ENCODE measurements at places on chromosomes 6 and 20. TPM values are rescaled to one million over a fixed set of nuclear protein-coding genes. Genes with fewer than 3 reads are reported as not detected.
A peak's percentile ranks its signal among the peaks of the same experiment; 100 is the strongest.

GRCh38 chr6:48087448-48087847 is 23.5 kb downstream of the PTCHD4 start:
- no peak for DNase-seq

DNA sequence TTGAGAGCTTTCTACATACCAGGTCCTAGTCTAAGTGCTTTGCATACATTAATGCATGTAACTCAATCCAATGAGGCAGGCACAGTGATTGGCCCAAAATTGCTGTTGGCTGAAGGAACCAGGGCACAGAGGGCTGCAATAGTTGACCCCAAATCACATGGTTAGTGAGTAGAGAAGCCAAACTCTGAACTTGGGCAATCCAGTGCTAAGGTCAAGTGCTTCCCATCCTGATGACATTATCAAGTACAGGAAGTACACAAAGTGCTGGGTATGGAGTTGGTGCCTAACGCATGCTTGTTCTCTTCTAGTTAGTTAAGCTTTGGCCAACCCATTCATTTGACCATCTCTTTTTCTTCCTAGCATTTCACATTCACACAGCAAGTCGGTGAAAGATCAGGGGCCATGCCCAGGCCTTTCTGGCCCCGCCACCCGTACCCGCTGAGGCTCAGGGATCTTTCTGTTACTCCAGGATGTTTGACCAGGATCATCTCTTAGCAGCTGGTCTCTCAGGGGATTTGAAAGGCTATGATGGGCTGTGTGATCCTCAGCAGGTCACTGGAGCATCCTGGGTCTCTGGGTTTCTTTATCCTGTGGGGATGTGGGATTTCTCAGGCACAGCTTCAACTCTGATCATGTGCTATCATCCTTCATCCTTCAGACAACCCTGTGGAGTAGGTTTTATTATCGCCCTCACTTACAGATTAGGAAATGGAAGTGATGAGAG is 7.0 kb downstream of the KCNB1 start:
- no peak for DNase-seq

- no peak for DNase-seq
These were observed 64.9 kb upstream of the RREB1 start for GRCh38 chr6:7042654-7043545.

DNA sequence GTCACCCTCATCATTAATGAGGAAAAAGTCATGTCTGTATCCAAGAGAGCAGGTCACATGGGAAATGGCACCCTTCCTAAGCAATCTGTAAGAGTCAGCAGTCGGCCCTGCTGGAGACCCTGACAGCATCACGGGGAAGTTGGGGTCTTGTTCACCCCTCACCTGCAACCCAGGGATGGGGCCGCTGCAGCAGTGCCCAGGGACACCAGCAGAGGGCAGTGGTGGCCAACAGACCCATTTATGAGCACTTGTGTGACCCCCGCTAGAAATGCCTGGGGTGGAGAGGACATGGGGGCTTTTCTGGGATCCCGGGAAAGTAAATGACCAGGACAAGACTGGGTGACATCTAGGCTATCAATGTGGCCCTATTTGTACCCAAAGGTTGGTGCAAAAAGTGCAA is 35.9 kb downstream of the ANKRD60 start:
- no peak for DNase-seq

DNA sequence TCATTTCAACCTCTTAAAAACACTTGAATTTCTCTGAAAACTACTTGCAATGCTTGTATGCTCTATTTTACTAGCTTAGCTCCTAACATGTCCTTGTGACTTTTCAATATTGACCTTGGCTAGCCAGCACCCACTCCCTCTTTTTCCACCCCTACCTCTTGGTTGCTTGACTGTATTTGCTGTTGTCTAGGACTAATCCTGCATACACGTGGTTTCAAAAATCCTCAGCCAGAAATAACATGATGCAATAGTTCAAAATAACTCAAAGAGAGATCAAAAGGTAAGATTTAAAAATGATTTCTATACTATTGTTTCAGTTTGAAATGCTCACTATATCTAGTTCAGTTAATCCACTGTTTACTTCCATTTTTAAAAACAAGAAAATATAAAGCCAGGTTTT is 102.3 kb upstream of the TBX18 start:
- no peak for DNase-seq

- DNase-seq, result peak; percentile 47
These were observed 6.3 kb downstream of the ZMYND8 start for GRCh38 chr20:47350181-47350550.

Gene FAM184A
- 1.4 TPM for total RNA-seq

Gene CRISP1
- total RNA-seq, result not detected

- no peak for DNase-seq
These were observed 28.7 kb downstream of the FKBP1A start for GRCh38 chr20:1364106-1364505.

Gene CALHM6
- 43.4 TPM for total RNA-seq

DNA sequence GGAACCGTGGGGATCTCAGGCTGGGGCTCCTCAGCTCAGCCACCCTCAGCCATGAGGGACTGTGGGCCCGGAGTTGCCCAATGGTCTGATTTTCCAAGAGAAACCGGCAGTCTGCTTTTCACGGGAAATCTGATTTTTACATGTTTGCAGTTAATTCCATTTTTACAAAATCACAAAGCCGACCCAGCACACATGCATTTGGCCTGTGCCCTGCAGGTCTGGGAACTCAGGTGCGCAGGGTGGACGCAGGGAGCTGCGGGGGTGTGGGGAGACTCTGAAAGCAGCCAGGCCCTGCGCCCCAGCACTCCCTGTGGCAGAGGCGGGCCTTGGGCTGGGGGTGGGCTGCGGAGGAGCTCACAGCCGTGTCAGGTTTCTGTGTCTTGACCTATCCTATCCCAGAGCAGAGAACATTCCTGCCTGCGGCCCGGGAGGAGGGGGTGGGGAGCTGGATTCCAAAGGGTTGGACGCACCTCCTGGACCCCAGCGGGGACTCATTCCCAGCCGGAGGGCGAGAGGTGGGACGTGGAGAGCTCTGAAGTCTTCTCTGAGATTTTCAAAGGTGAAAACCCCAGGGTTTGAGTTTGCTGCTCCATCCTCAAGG is 60.6 kb downstream of the ADNP start:
- no peak for DNase-seq

DNA sequence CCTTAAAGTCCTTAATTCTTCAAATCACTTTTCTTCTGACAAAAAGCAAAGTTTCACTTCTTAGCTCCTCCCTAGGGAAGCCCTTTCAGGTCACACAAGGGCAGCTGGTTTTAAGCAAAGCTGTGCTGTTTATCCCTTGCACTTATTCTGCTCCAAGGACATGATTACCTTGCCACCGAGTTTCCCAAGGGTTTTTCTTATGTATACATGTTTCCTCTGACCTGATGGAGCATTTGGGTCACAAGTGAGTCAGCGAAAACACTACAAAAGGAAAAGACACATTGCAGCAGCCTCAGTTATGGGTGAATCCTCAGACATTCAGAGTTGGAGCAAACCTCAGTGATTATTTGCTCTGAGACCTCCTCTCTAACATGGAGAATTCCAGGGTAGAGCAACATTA is 26.6 kb upstream of the ILRUN start:
- no peak for DNase-seq

- no peak for DNase-seq
These were observed 60.2 kb upstream of the TMEM244 start for GRCh38 chr6:129921169-129921817.

DNA sequence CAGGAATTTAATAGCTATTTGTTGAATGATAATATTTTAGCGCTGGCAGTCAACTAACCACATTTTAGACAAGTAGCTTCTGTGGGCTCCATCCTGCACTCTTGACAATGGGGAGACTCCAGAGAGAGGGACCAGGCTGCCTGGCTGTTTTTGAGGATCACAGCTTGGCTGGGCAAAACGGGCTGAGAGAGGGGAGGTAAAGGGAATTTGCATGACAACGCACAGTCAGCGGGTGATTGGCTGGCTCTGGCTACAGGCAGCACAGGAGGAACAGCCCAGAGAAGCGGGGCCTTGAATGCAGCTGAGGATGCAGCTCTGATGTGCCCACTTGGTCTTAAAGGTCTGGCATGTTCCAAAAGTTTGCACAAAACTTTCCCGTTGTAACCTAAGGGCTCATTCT is 41.2 kb downstream of the LRFN2 start:
- DNase-seq, result no peak

Gene UBD
- total RNA-seq, result 158 TPM

DNA sequence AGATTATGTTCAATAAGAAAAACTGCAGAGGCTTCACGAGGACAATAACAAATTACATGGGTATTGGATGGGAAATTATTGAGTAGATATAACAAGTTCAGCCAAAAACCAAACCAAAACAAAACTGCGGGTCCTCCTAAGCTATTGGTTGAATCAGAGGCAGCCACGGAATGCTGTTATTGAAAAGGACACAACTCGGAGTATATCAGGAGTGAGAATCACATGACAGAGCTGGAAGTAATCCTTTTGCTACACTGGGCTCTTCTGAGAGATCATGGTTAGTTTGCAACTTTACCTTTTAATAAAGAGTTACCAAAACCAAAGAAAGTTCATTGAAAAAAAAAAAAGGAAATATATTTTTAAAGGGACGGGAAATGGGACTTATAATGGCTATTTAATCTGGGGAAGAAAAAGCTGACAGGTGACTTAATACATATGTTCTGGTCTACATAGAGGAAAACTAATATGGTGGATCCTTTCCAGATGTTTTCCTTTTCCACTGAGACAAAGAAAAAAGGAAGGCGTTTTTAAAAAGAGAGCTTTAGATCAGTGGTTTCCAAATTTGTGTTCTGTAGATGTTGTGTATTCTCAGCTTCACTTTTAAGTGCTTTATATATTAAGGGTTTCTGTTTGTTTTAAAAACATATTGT is 6.9 kb upstream of the CITED2 start:
- no peak for DNase-seq

- DNase-seq, result no peak
These were observed 34.2 kb upstream of the SNRPB2 start for GRCh38 chr20:16695628-16696027.

Gene C4A
- 43.2 TPM for total RNA-seq

Gene METTL24
- 1.5 TPM for total RNA-seq

DNA sequence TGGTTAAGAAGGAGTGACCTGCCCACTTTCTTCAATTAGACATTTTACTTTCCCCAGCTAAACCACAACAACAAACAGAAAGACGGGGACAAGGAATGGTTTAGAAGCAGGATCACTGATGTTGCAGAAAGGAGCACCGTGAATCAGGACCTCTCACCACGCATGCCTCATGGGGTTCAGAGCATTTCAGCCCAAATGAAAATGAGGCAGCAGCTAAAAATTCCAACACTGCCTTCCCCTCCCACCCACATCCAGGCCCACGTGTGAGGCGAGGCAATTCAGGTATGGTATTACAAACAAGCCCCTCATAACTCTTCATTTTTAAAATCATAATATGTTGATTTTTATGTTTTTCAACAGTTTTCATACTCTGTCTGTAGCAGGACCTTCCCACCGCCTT is 194.1 kb upstream of the ARID1B start:
- DNase-seq, result no peak

DNA sequence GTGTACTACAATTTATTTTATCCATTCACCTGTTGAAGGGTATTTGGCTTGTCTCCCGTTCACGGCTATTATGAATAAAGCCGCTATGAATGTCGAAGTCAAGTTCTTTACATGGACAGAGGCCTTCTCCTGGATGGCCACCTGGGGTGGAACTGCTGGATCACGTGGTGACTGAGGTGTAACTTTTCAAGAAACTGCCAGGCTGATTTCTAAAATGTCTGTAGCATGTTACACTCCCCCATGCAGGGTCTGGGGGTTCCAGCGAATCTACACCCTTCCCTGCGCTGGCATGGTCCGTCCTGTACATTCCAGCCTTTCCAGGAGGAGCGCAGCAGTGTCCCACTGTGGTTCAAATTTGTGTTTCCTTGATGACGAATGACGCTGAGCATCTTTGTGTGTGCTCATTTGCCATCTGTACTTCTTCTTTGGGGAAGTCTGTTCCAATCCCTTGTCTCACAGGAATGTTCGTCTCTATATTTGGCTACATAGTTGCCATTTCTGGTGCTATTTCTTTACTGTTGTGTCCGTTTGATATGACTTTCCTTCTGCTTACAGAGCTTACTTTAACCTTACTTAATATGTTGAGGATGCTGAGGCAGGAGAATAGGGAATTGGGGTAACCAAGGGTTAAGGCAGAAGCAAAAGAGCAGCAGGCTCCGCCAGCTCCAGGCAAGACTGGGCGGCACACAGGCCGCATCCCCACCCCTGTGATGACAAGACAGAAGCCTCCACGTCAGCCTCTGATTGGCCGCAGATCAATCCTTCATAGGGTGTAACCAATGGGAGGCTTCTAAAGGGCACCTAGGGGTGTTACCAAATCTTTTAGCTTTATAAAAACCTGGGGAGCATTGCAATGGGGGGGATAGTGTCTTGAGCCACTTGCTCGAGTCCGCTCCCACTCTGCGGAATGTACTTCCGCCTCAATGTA is 106.6 kb downstream of the TAF4 start:
- DNase-seq, result no peak

DNA sequence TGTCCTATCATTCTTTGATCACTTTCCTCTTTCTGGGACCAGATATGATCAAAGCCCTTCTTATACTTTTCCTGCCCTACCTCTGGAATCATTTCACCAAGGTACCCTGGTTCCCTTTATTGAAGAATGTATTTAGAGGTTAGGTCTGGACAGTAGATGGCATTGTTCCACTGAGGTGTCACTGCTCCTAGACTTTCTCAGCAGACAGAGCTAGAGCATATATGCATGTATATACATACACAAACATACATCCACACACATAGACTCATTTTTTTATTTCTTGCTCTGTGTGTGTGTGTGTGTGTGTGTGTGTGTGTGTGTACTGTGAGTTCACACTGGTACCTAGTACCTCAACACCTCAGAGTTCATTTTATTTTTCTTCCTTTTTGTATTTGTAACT is 40.9 kb downstream of the PTPRA start:
- peak; percentile 11 for DNase-seq

DNA sequence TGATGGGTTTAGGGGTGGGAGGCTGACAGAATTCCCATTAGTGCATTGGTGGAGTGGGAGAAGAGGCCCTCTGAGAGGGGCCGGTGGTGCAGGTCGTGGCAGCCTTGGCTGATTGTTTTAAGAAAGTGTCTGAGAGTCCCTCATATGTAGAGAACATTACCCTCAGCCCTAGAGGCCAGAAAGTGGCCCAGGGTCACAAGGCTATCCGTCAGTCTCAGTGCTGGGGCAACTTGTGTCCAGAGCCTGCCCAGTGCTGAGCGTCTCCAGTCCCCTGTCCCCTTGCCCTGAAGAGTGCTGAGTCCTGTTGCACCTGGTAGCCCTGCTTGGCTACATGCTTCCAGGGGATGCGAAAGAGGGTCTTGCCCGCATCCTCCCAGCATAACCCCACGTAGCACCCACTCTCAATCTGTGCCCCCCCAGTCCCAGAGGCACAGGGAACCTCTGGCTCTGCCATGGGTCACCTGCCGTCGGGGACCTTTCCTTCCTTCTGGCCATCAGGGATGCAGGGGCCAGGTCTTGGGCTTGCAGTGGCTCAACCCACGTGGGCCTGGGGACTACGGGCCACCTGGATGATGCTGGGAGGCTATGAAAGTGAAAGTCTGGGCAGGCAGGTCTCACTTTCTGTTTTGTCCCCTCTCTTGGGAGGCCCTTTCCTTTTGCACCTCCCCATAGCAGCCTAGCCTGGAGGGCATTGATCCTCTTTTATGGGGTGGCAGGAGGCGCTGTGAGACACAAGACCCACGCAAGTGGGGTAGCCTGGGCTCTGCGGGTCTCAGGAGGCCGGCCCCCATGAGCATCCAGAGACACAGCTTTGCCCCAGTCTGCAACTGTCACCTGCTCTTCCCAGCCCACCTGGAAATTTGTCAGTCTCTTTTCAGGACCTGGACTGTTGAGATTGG is 12.2 kb downstream of the DUSP15 start:
- no peak for DNase-seq

- no peak for DNase-seq
These were observed 103.8 kb downstream of the RALGAPA2 start for GRCh38 chr20:20608641-20609040.
